ENCODE measurements at places on chromosomes 12 and 14.

DNA sequence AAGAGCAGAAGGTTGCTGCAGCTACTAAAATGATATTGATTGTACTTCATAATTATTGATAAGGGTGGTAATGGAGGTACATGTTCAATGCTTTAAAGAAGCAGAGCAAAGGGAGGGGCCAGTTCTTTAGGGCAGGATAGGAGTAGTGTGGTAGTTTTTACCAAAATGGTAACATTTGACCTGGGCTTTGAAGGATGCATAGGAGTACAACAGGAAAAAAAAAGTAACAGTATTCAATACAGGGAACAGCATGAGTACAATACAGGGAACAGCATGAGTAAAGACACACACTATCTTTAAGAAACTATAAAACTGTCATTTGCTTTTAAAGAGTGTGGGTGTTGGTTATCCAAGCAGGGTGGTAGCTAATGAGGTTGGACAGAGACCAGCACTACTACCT, 215.0 kb upstream of the CRY1 start:
- DNase-seq, result no peak

GRCh38 chr12:110613071-110613770, 708 bp upstream of the TCTN1 start:
- no peak for DNase-seq

DNA sequence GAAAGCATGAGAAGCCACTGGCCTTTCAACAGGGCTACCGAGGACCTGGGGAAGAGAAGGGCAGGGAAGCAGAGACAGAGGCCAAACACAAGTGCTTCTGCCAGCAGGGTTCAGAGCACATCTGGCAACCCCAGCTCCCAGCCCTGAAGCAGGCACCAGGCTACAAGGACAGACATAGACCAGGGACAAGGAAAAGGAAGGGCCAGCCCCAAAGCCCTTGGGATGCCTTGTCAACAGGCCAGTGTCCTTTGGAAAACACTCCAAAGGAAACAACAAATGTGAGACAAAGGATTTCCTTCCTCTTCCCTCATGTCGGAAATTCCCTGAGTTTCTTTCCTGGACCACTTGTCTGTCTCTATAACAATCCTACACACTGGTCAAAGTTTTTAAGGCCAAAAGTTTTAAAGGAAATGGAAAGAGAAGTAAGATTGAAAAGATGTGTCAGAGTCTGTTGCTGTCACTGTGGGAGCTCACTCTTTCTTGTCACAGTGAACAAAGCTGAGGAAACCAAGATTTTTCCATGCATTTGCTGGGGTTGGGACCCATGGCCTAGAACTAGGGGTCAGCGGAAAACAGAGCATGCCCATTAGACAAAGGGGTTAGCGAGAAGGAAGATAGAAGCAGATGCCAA, 59.4 kb downstream of the TTC9 start:
- DNase-seq, result no peak

DNA sequence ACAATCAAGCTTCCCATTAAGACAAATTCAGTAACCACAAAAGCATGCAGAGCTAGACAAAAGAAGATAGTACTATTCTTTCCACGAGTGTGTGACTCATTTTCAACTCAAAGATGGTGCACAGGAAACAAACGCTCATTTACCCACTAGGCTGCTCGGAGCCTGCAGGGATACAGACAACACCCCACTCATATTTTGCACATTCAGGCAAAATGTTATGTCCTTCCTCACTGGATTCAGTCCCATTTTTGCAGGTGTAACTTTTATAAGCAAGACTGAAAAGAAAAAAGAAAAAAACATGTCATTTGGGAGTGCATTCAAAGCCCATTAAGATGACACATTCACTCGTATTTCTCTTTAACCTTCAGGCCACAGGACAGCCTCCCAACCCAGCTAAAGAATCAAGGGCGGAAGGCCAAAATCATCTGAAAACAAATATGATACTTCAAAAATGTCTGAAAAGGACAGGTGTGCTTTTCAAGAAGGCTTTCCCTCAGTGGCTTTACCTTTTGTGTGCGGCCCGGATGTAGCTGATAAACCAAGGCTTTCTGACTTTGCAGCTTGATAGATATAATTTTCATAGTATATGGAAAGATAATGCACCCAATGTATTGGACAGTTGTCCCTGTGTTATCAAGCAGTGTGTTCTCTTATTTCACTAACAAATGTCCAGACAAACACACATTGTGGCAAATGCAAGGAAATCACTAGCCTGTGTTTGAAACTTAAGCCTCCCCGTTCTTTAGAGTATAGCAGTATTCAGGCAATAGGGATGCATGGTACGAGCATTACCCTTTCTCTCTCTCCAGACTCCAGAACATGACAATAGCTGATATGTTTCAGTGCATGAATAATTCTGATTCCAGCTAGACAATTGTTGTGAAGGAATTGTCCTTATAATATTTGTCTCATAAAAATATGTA, 147.8 kb upstream of the KRR1 start:
- no peak for DNase-seq

DNA sequence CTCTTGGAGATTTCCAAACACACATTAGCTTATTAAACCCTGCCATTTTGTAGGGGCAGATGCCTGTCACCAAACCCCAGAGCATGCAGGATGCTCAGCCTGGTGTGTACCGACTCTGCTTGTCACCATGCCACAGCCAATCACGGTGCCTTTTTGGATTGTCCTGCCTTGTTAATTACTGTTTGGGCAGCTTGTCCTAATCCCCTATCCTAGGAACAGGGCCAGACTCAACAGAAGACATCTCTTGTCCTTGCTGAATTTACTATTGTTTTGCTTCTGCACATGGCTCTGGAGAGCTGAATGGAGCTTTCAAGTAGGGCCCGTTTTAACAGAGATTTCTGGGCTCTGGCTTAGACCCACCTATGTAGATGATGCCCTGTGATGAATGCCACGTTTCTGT, 388.5 kb downstream of the AACS start:
- DNase-seq, result no peak

- no peak for DNase-seq
Measured at GRCh38 chr12:121532503-121533393, 48.1 kb downstream of the KDM2B start.

DNA sequence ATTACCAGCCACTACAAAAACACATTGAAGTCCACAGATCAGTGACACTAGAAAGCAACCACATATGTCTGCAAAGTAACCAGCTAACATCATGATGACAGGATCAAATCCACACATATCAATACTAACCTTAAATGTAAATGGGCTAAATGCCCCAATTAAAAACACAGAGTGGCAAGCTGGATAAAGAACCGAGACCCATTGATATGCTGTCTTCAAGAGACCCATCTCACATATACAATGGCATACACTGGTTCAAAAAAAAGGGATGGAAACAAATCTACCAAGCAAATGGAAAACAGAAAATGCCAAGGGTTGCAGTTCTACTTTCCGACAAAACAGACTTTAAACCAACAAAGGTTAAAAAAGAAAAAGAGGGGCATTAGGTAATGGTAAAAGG, 307.7 kb downstream of the GPHN start:
- no peak for DNase-seq

DNA sequence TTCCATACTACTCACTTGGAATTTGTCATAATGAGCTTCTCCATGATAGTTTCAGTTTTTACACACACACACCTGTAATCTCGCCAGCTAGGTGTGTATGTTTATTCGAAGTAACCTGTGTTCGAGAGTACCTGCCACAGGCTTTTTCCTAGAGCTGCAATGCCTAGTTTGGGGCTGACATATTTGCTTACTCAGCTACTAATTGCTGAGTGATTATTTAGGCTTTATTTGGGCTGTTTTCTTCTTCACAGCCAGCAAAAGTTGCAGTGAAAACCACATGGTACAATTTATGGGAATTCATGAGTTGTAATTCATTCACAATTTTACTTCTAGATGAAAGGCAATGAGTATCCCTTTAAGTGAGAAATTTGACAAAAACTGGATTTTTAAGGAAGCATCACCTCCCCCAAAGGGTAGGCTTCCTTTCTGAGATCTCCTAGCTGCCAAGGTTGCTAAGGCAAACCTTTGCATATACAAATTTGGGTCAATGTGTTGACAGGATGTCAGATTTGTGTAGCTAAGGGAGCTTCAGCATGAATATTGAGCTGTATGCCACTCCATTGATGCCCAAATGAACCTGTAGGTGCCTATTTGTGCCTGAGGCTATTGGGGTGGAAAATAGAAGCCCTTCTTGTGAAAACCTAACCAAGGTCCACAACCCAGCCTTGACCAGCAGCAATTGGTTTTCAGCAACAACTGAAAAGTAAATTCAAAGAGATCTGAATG, 108.7 kb upstream of the OTX2 start:
- DNase-seq, result no peak

- DNase-seq, result no peak
Measured at GRCh38 chr14:100605230-100605629, 18.0 kb upstream of the BEGAIN start.

DNA sequence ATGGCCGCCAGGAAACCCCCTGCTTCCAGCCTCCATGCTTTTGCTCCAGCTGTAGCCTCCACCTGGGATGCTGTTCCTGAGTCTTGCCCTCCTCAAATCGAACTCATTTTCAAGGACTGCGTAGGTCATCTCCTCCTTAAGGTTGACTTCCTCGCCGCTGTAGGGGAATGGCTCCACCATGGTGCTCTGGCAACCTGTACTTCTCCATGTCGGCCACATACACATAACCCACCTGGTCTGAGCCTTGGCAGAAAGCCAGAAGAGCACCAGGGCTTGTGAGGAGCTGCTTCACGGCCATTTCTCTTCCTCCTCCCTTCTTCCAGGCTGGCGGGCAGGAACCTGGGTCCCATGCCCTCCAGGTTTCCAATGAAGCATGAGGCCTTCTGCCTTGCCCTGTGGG, 36.7 kb upstream of the BEGAIN start:
- no peak for DNase-seq

- DNase-seq, result no peak
Measured at GRCh38 chr12:122107261-122107660, 28.7 kb downstream of the MLXIP start.

GRCh38 chr14:55354500-55354899, 57.1 kb downstream of the ATG14 start:
- DNase-seq, result peak; percentile 22

Data from stimulated activated CD4-positive, alpha-beta T cell treated with anti-CD3 and anti-CD28 coated beads, Interleukin-4, amount 100 ng/mL, for 48 hours (primary cell).